Aorta (tissue), 5 donors: ENCODE measurements at places on chromosomes 4 and X. TPM values are rescaled to one million over a fixed set of nuclear protein-coding genes. Genes with fewer than 3 reads are reported as not detected.
A peak's percentile ranks its signal among the peaks of the same experiment; 100 is the strongest.

DNA sequence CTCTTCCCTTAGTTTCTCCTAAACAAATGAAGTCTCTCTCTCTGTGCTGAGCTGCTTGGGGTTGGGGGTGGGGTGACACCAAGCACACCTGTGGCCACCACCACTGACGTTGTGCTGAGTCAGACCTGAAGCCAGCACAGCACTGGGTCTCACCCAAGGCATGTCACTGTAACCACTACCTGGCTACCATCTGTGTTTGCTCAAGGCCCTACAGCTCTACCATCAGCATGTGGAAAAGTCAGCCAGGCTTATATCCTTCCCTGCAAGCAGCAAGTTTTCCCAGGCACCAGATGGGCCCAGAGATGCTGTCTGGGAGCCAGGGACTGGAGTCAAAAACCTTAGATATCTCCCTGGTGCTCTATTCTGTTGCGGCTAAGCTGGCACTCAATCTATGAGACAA is 6.9 kb downstream of the CXCL10 start:
- no peak overlapping the region for H3K4me3 ChIP-seq
- no peak for DNase-seq
- H3K4me1 ChIP-seq: no peaks in the 10 kb centered on the region

Gene SLC9B1
- 1.6 TPM for total RNA-seq

DNA sequence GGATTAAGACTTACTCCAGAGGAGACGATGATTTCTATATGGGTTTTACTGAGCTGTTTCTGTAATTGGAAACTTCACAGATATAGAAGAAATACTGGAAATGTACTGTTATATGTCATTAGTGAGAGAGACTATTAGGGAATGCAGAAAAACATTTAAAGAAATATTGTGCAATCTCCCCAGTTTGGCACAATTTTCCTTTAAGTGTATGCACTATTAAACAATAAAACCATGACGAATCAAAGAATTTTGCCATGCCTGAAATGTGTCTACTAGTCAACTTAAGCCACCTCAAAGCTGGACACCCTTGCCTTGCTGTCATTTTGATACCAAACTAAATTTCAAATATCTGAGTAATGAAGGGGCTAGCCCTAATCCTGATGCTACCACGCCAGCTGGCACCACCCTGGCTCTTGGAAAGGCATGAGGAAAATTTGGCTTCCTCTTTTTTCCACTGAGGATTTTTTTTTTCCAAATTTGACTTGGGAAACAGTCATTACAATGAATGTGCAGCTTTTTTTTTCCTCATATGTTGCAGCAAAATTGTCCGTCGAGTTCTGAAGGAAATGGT is 36.1 kb downstream of the MTTP start:
- no peak overlapping the region for H3K27ac ChIP-seq
- DNase-seq: peak; percentile 66
- H3K4me3 ChIP-seq: no peak overlapping the region
- H3K4me1 ChIP-seq: no peaks in the 10 kb centered on the region

GRCh38 chr4:3484057-3484973 is 21.2 kb downstream of the DOK7 start:
- DNase-seq: peak; percentile 95
- no peaks in the 10 kb centered on the region for H3K27me3 ChIP-seq
- H3K4me3 ChIP-seq: no peak overlapping the region
- peak overlapping the region; percentile 91 for H3K27ac ChIP-seq
- H3K4me1 ChIP-seq: no peaks in the 10 kb centered on the region

DNA sequence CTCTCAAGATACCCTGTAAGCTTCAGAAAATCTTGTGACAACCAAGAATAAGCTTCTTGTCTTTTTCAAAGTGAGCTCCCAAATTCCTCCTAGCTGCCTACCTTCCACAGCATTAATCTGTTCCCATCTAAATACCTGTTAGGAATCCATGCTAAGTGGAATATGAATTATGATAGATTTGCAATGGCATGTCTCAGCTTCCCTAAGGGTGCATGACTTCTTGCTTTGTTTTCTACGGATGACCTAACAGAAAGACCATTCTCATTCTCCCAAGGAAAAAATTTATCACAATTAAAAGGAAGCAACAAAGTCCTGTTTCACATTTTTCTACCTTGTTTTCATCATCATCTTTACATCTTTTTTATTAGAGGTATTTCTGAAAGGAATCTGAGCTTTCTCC is 532.7 kb downstream of the GRXCR1 start:
- no peaks in the 10 kb centered on the region for H3K36me3 ChIP-seq
- H3K27ac ChIP-seq: no peak overlapping the region
- H3K4me3 ChIP-seq: no peak overlapping the region
- no peak for DNase-seq

DNA sequence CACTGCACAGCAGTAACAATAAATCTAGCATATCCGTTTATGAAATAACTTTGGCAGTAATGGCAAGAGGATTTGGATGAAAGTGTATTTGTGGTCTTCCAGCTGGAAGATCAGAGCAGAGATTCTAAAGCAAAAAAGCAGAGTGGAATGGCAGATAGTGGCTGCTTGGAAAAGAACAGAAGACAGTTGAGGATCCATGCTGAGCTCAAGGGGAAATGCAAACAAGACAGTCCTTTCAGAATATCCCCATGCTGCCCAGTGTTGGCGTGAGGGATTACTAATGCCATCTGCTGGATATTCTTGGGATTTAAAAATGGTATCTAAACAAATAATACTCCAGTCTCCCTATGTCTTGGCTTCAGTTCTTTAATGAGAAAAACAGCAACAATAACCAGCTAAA is 629.1 kb upstream of the ATOH1 start:
- H3K4me3 ChIP-seq: no peak overlapping the region
- H3K36me3 ChIP-seq: no peaks in the 10 kb centered on the region
- DNase-seq: no peak
- H3K27ac ChIP-seq: no peak overlapping the region
- no peaks in the 10 kb centered on the region for H3K4me1 ChIP-seq

GRCh38 chr4:168197926-168198325 is 105.6 kb downstream of the ANXA10 start:
- no peaks in the 10 kb centered on the region for H3K27me3 ChIP-seq
- DNase-seq: no peak
- H3K4me1 ChIP-seq: no peaks in the 10 kb centered on the region
- H3K4me3 ChIP-seq: no peak overlapping the region
- H3K27ac ChIP-seq: no peak overlapping the region
- H3K36me3 ChIP-seq: no peaks in the 10 kb centered on the region

Gene OTUD6A
- total RNA-seq: not detected
